ENCODE measurements at places on chromosomes 12 and 14.
A peak's percentile ranks its signal among the peaks of the same experiment; 100 is the strongest.

DNA sequence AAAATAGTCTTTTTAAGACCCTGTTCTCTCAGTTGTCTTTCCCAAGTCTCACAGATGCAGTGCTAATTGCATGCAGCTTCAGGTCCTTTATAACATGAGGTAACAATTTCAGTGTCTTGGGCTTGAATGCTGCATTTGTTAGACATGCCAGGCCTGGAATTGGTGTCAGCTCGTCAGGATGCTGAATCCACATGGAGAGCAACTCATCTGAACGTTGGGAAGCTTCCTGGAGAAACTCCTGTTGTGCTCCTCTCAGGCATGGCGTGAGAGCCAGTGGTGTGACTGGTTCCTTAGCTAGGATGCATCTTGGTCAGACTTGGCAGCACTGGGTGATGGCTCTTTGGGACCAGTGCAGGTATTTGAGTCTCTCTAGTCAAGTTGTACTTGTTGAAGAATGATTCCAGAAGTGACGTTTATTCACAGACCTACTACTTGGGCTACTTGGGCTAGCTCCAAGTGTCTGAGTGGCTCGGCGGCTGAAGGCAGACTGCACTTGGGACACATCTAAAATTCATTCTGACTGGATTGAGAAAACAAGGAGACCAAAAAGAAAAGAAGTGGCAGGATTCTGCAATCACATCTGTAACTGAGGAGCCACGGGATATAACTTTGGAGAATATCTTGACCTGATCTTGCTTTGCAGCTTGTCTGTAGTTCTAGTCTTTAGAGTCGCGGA is 134.8 kb upstream of the ARHGAP5 start:
- peak; percentile 20 for DNase-seq

DNA sequence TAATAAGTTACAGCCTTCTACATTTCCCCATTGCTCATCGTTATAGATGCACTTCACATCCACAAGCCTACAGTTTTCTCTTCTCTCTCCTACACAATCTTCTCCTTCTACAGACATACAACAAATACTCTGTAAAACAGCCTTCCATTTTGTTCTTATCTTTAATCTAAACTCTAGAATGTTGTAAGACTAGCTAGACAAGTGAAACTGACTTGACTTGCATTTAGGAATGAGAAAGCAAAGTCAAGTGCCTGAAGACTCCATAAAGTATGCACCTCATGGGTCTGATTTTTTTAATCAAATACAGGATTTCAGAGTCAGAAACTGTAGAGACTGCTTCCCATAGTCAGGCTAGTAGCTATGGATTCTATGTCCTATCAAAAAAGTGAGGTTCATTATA is 190.3 kb downstream of the KLHL28 start:
- DNase-seq = no peak

GRCh38 chr12:7093892-7094291 is 1.6 kb upstream of the C1R start:
- DNase-seq = peak; percentile 89

DNA sequence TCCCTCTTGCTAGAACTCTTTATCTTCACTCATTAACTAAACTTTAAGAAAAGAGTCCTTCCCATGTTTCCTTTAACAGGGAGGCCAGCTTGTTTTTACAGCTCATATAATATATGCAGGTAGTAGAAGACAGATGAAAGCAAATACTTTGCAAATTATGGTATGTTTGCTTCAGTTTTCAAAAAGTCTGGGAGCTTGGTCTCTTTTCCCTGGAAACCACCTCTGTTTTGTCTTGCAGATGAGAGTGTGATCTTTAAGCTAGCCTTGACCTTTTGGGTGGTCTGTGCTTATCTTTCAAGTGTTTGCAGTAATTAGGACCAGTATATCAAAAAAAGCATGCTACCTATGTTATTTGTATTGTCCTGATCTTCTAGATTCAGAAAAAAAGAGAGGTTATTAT is 62.7 kb downstream of the ERC1 start:
- DNase-seq = no peak

- peak; percentile 98 for DNase-seq
Observed at GRCh38 chr12:119692997-119693396, 25.1 kb downstream of the PRKAB1 start.

GRCh38 chr14:75236901-75237419 is 41.7 kb upstream of the FOS start:
- no peak for DNase-seq

- DNase-seq = no peak
Observed at GRCh38 chr12:4938900-4939299, 29.2 kb downstream of the KCNA1 start.

DNA sequence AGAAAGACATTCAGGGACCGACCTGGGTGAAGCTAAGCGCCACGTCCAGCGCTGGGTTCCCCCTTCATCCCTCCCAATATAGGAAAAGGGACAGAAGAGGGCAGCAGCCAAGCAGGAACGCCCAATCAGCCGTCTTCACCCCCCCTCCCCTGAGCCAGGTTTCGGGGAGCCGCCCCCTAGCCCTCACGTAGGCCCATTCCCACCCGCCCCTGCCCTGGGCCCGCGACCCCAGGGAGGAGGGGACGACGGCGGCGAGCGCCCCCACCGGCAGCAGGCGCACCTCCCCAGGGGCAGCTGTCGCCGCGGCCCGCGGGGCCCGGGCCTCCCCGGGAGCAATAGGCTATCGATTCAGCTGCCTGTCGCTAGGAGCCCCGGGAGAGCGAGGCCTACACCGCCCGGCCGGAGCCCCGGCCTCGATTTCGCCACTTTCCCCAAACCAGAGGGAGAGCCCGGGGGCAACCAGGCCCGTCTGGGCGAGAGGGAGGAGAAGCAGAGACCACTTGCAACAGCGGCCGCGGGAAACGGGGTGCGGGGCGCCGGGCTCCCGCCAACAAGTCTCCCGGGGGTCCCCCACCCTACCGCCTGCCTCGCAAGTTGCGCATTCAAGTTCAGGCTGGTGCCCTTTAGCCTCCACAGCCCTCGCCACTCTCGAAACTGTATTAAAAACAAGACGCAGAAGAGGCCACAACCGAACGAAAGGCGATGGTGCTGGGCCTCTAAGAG is 1.3 kb downstream of the DCAF5 start:
- DNase-seq = peak; percentile 62

DNA sequence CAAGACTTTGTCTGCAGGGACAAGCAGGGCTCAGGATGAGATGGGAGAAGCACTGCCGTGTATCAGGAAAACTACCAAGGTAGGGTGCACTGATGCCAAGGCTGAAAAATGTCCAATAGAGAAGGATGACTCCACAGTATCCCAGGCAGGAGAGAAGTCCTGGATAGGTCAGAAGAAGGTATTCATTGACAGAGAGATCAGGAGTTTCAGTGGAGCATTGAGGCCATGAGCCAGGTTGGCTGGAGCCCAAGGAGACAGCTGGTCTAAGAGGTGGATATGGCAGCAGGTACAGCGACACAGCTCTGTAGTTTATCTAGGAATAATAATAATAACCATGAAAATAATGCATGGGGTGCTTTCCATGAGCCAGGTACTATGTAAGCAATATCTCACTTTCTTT is 180.9 kb downstream of the EXOC5 start:
- no peak for DNase-seq

DNA sequence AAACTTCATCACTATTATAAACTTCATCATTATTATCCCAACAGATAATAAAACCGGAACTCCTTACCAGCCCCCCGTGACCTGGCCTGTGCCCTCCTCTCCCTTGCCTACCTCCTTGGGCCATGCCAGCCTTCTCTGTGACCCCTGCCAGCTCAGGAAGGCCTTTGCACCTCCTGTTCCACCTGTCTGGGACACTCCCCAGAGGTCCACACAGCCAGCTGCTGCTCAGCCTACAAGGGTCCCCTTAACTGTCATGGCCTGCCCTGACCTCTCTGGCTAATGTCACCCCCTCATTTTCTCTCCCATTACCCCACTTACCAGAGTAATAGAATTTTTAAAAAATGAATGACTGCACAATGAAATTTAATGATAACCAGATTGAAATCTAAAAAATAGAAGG is 121.0 kb downstream of the NCOR2 start:
- DNase-seq = no peak

GRCh38 chr14:59619061-59619460 is 42.4 kb upstream of the CCDC175 start:
- no peak for DNase-seq

DNA sequence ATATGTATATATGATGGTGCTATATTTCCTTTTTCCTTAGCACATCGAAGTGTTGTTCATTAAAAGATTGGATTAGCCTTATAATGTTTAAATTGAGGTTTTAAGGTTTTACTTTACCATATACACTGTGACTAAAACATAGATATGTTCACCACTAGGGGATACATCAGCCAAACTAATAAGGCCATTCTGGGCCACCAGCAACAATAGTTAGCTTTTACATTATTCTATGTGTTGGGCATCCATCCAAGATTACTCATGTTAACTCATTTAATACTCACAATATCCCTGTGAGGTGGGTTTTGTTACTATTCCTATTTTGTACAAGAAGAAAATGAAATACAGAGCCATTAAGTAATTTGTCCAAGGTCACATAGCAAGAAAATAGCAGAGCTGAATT is 202.6 kb upstream of the AVPR1A start:
- peak; percentile 1 for DNase-seq

- DNase-seq = peak; percentile 56
Observed at GRCh38 chr14:38238878-38239277, 17.0 kb downstream of the CLEC14A start.

- DNase-seq = no peak
Observed at GRCh38 chr14:78245238-78245637, 75.1 kb downstream of the NRXN3 start.

GRCh38 chr14:94449930-94450329 is 2.7 kb downstream of the SERPINA11 start:
- no peak for DNase-seq
